ENCODE measurements at places on chromosomes 6 and 20.
A peak's percentile ranks its signal among the peaks of the same experiment; 100 is the strongest.

DNA sequence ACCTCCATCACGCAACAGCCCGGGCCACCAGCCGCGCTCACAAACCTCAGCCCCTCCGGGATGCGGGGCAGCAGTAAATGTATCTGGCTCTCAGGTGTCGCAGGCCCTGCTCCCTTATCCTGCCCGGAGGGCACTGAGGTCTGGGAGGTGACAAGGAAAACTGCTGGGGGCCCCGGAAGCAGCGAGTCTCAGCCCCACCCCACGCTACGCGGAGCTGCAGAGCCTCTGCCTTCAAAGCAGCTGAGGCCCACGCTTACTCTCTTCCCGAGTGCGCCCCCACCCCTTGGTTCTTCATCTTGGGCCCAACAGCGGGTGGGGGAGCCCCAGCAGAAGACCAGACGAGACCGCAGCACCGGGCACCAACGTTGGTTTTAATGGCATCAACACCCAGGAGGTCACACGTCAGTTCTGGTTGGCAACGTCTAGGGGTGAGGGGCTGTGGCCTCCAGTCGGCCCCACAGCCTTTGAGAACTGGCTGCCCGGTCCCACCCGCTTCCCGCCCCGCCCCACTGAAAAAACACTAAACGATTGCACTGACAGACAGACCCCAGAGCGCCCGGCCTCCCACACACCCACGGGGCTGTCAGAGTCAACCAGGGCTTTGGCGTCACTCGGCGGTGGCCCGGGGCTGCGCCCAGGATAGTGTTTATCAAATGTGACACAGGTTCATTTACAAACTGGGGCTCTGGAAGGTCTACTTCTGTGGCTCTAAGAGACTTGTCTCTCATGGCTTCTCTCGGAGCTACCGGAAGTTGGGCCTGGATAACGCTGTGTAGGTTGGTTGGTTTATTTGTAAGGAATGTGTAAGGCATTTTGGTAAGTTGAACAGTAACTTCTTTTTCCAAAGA is 43.7 kb downstream of the DSTN start:
- peak; percentile 64 for DNase-seq

DNA sequence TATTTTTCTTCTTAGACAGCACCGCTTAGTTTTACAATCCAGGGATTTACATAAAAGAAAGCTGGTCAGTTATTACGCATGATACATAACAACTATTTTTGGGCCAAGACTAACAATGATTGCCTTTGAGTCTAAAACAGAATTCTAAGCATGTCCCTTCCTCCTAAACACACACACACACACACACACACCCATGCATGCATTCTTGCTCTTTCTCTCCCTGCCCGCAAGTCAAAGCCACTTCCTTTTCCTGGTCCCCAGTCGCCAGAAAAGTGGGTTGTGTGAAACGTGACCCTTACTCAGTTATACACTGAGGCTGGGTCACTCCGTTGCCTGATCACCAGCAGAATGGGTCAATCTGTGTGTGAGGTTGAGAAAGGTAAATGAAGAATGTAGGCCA is 31.4 kb downstream of the FYN start:
- no peak for DNase-seq

GRCh38 chr6:66226109-66226508 is 519.1 kb upstream of the EYS start:
- no peak for DNase-seq

- no peak for DNase-seq
These were observed 374.3 kb downstream of the DOK5 start for GRCh38 chr20:54849741-54850140.

DNA sequence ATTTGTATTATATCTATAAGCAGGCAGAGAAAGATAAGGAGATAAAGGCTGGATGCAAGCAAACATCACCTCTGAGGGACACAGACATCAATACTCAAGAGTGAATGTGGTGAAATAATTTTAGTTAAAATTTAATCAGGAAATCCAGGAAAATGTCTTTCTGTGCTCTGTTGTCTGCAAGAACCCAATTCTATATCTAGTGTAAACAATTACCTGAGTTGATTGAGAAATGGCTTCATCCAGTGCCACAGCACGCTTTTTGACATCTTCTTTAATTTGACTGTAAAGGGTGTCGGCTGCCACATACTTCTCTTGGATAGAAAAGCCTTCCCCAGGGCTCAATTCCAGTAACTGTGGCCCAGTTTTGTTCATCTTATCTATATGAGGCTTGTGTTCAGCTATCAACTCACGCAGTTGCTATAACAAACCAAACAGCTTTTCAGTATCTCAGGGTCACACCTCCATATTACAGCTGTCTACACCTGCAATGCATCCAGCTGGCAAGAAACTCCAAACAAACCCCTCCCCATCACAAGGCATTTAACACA is 131.6 kb downstream of the DST start:
- no peak for DNase-seq

Measured in upper lobe of right lung (tissue), 1 donor.